Myometrial cell (primary cell): ENCODE measurements at places on chromosomes 1 and 21. TPM values are rescaled to one million over a fixed set of nuclear protein-coding genes. Genes with fewer than 3 reads are reported as not detected.

PODN gene
- total RNA-seq = 1.4 and 2.0 TPM in 2 replicates

TRPM2 gene
- total RNA-seq = not detected in 2 replicates

MASP2 gene
- not detected in 2 replicates for total RNA-seq

AIRE gene
- total RNA-seq = not detected in 2 replicates

ZBTB37 gene
- 1.2 and 1.9 TPM in 2 replicates for total RNA-seq

S100A14 gene
- total RNA-seq = not detected in 2 replicates

PRAMEF2 gene
- not detected in 2 replicates for total RNA-seq

LGR6 gene
- not detected in 2 replicates for total RNA-seq

PLA2G2D gene
- not detected in 2 replicates for total RNA-seq
